ENCODE measurements at places on chromosomes 7 and 10. TPM values are rescaled to one million over a fixed set of nuclear protein-coding genes. Genes with fewer than 3 reads are reported as not detected.

Gene PLAU
- total RNA-seq, result 64.8 TPM

Gene FAM185A
- 10.5 TPM for total RNA-seq

Gene PNLIPRP2
- not detected for total RNA-seq

DNA sequence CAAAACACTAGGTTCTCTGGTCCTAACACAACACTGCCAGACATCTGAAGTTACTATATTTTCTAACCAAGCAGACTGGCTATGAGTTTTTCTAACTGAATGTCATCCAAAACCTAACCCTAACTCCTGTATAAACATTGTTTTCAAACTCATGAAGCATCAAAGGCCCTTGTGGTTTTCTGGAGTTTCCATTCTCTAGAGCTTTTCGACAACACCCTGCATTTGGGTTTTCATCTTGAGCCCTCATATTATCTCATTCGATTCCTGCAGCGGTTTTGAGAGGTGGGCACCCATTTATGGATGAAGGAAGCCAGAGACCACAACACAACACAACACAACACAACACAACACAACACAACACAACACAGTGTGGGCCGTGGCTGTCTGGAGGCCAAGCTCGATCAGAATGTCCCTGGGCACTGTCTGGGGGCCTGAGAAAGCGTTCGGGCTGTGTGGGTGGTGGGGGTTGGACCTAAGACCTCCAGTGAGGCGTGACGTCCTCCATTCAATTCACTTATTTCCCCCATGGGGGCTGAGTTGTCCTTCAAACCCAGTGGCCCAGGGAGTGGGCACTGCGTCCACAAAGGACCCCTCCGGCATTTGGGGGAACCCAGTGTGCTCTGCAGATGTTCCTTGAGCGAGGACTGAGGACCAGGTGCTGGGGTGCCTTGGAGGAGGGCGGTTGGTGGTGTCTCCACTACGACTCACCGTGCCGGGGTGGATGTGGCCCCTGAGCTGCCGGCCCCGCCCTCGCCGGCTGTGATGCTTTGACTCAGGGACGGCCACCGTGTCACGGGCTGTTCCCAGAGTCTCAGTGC is 490.4 kb downstream of the DNAJB6 start:
- no peak overlapping the region for H3K4me3 ChIP-seq
- H3K27ac ChIP-seq, result no peak overlapping the region
- peaks cover 15% of the 10 kb centered on the region for H3K27me3 ChIP-seq
- no peaks in the 10 kb centered on the region for H3K36me3 ChIP-seq
- H3K4me1 ChIP-seq, result no peaks in the 10 kb centered on the region
- no peak for DNase-seq

DNA sequence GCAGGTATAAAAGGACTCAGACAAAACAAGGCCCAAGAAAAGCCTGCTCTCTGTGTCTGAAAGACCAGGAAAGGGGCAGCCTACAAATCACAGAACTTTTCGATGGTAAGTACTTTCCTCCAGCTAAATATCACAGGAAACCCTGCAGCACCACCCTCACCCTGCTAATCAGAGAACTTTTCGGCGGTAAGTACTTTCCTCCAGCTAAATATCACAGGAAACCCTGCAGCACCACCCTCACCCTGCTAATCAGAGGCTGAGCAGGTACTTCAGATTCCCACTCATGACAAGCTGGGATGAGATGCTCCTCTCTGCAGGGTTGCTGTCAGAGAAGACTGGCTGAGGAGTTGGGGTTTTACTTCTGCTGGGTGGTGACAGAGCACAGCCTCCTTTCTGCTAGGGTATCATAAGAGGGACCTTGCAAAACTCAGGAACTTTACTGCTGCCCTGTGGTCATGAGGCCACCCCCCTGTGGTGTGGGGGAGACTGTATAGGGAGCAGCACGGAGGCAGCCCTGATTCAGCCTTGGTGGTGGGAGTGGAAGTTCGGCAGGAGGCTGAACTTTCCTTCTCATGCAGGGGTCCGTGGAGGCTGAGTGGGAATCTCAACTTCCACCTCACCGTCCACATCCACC is 7.2 kb downstream of the WDR37 start:
- no peak overlapping the region for H3K27ac ChIP-seq
- no peaks in the 10 kb centered on the region for H3K27me3 ChIP-seq
- H3K4me3 ChIP-seq, result no peak overlapping the region
- no peak for DNase-seq
- no peaks in the 10 kb centered on the region for H3K4me1 ChIP-seq

Gene ADAM12
- 0.26 TPM for total RNA-seq

DNA sequence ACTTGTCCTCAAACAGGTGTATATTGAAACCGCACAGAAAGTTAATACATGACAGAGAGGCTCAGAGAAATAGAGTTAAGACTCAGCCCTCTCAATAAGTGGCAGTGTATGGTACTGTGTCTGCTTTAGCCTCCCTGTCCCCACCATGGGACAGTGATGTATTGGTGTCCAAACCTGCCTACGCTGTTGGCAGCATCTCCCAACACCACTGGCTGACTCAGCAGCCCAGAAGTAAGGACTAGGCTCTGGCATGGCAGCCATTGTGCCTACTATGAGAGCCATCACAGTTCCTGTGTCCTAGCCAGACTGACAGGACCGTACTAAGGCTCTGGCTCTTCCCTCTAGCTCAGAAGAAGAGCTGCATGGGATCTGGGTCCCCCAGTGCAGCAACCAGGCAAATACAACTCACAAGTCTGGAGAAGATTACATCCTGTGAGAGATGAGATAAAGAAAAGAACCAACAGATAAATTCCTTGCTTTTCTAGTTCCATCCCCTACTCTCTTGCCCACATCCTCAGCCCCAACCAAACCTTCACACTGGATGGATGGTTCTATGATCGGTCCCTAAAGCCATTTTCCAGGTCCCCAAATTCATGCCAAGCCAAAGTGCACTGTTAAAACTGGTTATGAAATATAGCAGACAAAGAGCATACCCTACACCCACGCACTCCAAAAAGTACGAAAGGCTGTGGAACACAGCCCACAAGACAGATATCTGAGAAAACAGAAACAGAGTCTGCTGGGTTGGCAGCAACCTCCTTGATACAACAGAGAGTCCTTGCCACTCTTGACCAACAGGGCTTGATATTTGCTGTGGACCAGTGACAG is 44.1 kb upstream of the DMTF1 start:
- H3K27ac ChIP-seq, result no peak overlapping the region
- no peak for DNase-seq
- no peak overlapping the region for H3K4me3 ChIP-seq
- H3K4me1 ChIP-seq, result no peaks in the 10 kb centered on the region
- H3K27me3 ChIP-seq, result no peaks in the 10 kb centered on the region
- no peaks in the 10 kb centered on the region for H3K36me3 ChIP-seq

Gene KEL
- total RNA-seq, result 0.08 TPM

Gene SPDYE5
- not detected for total RNA-seq

Gene ABCA13
- not detected for total RNA-seq

DNA sequence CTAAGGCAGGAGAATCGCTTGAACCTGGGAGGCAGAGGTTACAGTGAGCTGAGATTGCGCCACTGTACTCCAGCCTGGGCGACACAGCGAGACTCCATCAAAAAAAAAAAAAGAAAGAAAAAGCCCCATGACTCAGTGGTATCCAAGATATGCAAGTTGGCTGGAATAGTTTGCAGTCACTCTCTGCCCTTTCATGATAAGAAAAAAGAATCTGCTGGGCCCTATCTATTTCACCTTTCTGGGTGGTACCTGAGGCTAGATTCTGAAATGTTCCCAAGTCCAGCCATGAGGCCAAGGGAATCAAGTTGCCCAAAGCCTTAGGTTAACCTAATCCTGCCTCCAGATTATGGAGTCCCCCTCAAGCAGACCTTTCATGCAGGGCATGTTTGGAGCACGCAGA is 24.3 kb downstream of the NKX2-3 start:
- no peaks in the 10 kb centered on the region for H3K36me3 ChIP-seq
- no peak for DNase-seq
- no peaks in the 10 kb centered on the region for H3K27me3 ChIP-seq
- H3K27ac ChIP-seq, result no peak overlapping the region
- no peak overlapping the region for H3K4me3 ChIP-seq
- peaks cover 7% of the 10 kb centered on the region for H3K4me1 ChIP-seq

DNA sequence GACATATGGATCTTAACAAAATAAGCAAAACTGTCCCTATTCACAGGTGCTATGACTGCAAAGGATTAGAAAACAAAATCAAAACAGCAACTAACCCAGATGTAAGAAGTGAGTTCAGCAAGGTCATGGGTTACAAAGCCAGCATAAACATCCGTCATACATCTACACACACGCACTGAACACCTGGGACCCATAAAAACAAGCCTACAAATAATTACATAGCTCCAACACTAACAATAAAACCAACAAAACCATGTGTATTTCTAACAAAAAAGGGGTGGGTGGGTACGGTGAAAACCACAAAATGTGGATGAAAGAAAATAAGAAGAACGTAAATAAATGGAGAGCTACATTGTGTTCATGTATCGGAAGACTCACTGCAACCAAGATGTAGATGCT is 256.8 kb downstream of the ELFN1 start:
- no peaks in the 10 kb centered on the region for H3K36me3 ChIP-seq
- no peak overlapping the region for H3K4me3 ChIP-seq
- H3K4me1 ChIP-seq, result no peaks in the 10 kb centered on the region
- H3K27ac ChIP-seq, result no peak overlapping the region
- H3K27me3 ChIP-seq, result no peaks in the 10 kb centered on the region
- DNase-seq, result no peak

GRCh38 chr10:69496352-69497230 is 45.3 kb downstream of the TSPAN15 start:
- H3K27ac ChIP-seq, result no peak overlapping the region
- no peaks in the 10 kb centered on the region for H3K27me3 ChIP-seq
- DNase-seq, result no peak
- H3K4me3 ChIP-seq, result no peak overlapping the region
- peaks cover 21% of the 10 kb centered on the region for H3K4me1 ChIP-seq
